ENCODE measurements at places on chromosomes 5 and 9. TPM values are rescaled to one million over a fixed set of nuclear protein-coding genes. Genes with fewer than 3 reads are reported as not detected.

Gene COL23A1
- polyA plus RNA-seq, result 0.80 TPM

Gene IFNA1
- not detected for polyA plus RNA-seq

Gene KCNV2
- polyA plus RNA-seq, result not detected

Gene ADGRD2
- 5.0 TPM for polyA plus RNA-seq

Gene C6
- not detected for polyA plus RNA-seq

Gene DTWD2
- 1.8 TPM for polyA plus RNA-seq

Gene RXRA
- 29.9 TPM for polyA plus RNA-seq
